Inflammatory macrophage treated with lipopolysaccharide for 4 hours (primary cell): ENCODE measurements at places on chromosomes 4 and X.

DNA sequence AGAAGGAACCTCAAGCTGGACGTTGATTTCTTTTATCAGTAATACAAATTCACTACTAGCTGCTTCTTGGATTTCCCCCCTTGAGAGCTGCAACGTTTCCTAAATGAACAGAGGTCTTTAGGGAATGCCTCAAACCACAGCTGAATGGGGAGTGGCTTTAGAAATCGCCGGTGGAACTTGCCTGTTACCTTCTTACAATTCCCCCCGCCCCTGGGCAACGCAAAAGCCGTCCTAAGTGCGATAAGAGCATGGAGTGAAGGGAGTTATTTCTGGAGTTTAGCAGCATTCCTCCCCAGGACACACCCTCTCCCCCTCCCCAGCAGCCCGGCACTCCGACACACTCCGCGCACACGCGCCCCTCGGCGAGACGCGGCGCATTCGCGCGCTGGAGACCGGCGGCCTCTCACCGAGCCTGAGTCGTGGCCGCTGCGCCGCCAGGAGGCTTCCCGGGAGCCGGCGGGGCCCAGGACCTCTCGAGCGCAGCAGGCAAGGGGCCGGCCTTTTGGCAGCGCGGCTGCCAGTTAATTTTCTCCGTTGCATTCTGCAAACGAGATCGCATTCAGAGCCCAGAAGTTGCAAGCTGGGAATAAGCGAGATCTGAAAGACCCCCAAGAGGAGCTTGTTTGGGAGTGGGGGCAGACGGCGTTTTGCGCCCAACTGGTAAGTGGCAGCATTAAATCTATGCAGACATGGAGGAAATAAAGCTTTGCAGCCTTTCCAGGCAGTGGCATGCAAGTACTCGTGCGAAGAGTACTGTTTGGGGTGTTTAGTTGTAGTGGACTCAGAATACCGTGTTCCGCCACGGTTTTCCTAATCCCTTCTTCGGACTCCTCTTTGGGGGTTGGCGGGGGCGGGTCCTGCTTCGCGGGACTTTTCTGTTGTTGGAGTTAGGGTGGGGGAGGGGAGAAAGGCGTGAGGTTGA is 134.7 kb downstream of the PALLD start:
- peak; percentile 15 for DNase-seq

- DNase-seq = no peak
These were observed 735.1 kb upstream of the LCORL start for GRCh38 chr4:18756671-18757070.

DNA sequence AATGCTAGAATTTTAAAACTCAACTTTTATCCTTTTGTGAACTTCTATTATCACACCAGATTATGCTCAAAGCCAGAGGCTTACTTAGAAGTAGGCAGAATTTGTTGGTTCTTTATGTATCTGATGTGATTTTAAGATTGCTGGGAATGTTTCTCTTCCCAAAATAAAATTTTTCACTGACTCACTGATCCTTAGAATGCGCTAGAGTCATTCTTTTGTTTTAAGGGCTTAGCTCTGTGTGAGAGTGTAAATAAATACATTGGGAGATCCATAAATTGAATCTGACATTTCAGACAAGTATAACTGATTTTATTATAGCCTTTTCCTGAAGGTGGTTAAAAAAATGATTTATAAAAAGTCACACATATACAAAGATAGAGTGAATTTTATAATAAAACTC is 101.3 kb downstream of the LARP1B start:
- no peak for DNase-seq

DNA sequence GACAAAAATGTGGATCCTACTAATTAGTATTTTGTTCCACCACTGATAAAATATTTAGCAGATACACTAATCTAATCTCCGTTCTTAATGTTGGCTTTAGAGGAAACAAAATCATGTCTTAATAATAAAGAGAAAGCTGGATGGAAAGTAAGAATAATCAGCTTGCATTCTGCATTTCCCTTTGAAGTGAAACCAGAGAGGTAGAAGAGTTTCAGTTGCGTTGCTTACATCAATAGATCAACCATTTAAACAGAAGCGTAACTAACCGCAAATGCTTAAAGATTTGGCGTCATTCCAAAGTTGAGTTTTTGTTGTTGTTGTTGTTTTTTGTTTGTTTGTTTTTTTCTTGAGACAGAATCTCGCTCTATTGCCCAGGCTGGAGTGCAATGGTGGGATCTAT is 168.9 kb downstream of the TRIML1 start:
- DNase-seq = no peak

DNA sequence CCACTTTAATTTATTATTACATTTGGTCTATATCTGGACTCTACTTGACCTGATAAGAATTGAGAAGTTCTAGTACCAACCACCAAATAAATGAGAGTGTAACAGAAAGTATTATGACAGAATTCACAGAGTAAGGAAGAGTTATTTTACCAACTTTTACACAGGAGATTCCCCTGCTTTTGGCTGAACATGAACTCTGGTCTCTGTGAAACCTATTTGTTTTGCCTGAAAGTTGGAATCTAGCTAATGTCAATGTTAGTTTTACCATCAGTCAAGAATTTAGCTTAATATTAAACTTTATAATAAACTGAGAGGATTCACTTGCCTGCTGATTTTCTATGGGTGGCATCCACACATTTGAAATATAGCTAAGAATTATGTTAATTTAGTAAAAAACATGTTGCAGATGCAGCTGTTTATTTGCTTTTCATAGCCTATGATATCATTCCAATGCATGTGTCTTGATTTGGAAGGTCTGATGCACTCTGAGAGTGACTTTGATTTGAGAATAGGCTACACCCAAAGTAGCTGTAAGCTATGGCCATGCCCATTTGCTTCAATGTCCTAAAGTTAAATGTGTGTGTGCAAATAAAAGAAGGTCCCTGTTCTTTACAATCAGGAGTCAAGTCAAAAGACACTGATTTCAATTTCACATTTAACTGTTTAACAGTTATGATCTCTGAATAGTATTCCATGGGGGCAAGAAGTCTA is 150.9 kb upstream of the RASGEF1B start:
- DNase-seq = no peak

DNA sequence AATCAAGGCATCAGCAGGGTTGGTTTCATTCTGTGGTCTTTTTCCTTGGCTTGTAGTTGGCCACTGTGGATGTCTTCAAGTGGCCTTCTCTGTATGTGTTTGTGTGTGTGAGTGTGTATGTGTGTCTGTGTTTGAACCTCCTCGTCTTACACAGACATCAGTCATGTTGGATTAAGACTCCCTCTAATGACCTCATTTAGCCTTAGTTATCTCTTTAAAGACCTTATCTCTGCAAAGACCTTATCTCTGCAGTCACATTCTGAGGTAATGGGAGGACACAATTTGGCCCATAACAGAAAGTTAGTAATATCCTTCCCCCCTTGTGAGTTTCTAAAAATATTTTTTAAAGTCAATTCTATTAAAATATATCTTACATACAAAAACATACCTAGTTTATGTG is 126.7 kb downstream of the EMCN start:
- DNase-seq = no peak

DNA sequence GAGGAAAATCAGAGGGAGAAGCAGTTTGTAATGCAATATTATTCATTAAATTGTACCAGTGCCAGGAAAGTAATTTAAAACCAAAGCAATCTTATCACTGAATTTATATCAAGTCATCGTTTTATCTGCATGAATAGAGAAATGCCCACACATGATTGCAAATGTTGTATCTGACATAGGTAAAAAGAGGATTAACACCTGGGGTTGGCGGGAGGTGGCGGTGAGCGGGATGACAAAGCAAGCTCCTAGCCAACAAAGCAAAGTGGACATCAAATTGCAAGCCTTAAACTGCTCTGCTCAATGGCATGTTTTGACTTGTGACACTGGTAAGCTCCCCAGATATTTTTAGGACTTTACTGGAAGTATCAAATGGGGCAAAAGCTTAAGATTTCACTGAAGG is 16.4 kb downstream of the HPGD start:
- no peak for DNase-seq

DNA sequence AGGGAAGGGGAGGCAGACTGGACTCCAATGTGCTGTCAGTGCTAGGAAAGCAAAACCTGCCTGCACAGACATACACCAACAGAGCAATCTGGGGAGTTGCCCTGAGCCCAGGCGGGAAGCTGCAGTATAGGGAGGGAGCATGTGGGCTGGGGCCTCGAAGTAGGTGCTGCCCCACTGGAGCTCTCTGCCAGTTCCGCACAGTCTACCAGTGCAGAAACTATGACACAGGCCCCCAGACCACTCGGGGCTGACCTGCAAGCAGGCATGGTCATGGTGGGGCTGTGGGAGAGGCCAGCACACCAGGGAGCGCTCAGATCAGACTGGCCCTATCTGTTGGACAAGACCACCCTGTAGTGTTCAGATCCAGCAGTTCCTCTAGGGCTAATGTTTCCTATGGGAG is 344.1 kb upstream of the TRAM1L1 start:
- no peak for DNase-seq

GRCh38 chr4:177222781-177223180 is 86.9 kb upstream of the NEIL3 start:
- DNase-seq = no peak

DNA sequence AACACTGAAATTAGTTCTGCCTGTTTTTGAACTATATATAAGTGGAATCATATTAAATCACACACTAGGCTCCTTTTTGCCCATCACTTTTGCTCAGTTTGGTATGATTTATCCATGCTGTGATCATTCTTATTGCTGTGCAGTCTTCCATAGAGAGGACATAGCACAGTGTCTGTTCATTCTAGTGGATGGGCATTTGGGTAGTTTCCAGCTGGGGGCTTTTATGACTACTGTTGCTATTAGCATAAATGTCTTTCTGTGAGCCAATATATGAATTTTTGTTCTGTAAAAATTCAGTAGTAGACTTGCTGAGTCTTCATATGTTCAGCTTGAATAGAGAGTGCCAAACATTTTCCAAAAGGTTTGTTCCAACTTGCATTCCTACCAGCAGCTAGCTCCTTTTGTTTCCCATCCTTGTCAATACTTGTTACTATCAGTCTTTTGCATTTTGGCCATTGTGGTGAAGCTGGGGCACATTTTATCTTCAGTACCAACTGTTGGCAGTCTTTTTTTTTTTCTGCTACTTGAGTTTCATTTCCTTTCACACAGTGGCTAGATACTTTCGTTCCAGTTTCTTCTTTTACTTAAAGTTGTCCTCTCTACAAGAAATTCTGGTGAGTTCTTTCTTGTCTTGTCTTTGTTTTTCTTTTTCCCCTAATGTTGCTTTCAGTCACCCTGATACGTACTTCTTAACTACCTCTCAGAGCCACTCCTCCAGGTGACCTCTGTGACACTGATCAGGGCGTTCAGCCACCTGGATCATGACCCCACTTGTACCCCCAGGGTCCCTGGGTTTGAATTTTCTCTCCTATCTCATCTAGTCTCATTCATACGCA is 87.0 kb downstream of the ANXA3 start:
- peak; percentile 56 for DNase-seq

DNA sequence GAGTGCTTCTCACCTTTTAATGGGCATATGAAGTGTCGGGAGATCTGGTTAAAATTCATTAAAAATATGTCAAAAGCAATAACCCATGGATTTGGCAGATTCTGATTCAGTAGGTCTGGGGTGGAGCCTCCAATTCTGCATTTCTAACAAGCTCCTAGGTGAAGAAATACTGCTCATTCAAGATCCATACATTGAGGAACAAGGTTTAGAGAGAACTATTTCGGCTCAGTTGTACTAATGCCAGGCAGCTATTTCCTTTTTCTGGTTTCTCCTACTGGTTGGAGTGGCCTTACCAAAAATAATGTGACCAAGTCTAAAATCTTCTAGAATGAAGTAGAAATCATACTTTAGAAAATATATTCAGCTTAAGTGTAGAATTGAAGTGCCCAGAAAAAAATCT is 117.5 kb downstream of the TSPAN7 start:
- peak; percentile 38 for DNase-seq

GRCh38 chrX:154325541-154325940 is 29.9 kb downstream of the TKTL1 start:
- DNase-seq = no peak

DNA sequence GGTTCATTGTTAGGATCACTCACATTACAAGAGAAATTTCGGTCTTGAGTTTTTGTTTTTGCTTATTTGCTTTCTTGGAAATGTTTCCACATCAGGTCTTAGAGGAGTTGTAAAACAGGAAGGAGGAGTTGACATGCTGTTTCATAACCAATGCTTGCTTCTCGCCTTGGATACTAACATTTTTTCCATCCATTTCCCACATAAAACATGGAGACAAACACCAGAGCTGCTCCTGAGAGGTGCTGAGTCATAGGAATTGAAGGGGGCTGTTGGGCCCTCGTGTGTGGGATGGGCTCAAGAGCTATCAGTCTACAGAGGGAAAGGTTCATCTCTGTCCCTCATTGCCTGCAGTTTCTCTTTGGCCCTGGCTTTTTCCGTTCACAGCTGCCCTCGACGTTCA is 29.9 kb downstream of the TBL1X start:
- peak; percentile 49 for DNase-seq

DNA sequence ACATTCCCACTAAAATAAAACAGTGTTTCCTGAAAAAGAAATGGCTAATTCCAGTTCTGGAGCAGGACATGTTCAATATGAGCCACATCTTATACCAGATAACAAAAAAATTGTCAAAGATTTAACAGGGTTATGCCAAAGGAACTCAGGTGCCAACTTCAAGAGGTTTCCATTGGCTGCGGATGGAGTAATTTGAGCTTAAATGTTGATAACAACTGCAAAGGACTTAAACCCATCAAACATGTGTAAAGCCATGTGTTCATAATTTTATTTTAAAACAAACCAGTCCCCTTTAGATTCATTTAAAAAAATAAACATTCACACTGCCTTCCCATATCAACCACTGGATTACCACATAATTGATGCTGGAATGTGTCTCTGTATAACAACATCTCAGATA is 156.4 kb upstream of the PCDH18 start:
- no peak for DNase-seq

DNA sequence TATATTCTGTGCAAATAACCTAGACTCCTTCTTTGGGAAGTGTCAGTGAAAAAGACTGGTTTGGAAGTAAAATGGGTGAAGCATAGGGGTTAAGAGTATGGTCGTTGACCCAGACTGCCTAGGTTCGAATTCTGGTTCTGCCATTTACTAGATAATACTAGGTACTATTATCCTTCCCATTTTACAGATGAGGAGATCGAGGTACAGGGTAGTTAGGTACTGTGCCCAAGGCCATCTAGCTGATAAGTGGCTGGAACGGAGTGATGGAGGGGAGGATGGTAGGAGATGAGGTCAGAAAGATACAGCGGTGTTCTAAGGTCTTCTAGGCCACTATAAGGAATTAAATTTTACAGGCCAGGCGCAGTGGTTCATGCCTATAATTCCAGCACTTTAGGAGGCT is 11.1 kb downstream of the GLOD5 start:
- DNase-seq = no peak

DNA sequence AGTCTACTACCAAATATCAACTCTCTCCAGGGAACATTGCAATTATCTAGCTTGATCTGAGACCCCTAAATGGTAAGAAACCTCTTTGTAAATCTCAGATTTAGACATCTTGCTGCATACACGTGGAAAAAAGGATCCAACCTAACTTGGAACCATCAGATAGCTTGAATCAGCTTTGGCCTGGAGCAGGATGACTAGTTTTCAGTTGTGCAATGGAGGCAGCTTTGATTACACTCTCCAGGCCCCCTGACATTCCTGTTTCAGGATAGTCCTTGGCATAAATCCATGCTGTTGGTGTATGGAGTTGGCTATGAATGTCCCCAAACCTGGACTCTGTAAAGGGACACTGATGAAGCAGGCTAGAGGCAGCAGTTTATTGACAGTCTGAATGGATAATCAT is 1061.9 kb upstream of the TENM3 start:
- no peak for DNase-seq

- no peak for DNase-seq
These were observed 857.0 kb upstream of the HTR2C start for GRCh38 chrX:113726898-113727297.

GRCh38 chr4:53686521-53686920 is 95.2 kb upstream of the LNX1 start:
- DNase-seq = no peak
